Endothelial cell (in vitro differentiated cells): ENCODE measurements at places on chromosomes 7 and 10. TPM values are rescaled to one million over a fixed set of nuclear protein-coding genes. Genes with fewer than 3 reads are reported as not detected.

WNT8B gene
- not detected for total RNA-seq

ASB13 gene
- 22.5 TPM for total RNA-seq

JAKMIP3 gene
- total RNA-seq = 0.05 TPM

ACSM6 gene
- total RNA-seq = not detected

CREB5 gene
- total RNA-seq = 5.6 TPM

DNA sequence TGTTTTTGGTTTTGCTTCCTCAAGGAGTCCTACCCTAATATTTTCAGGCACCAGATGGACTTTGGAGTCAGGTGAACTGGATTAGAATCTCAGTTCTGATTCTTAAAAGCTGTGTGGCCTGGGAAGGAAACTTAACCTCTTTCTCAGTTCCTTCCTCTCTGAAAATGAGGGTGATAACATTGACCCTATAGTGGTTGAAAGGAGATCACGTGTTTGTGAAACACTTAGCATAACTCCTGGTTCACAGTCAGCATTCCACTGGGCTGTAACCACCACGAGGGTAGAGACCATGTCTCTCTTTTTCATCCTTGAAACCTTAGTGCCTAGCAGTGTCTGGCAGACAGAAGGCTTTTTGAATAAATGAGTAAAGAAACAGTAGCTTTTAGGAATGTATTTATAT is 16.7 kb downstream of the LSMEM1 start:
- H3K4me1 ChIP-seq = peaks cover 6% of the 10 kb centered on the region
- no peaks in the 10 kb centered on the region for H3K36me3 ChIP-seq
- DNase-seq = no peak
- H3K4me3 ChIP-seq = no peak overlapping the region
- no peak overlapping the region for H3K27ac ChIP-seq
- peaks cover 4% of the 10 kb centered on the region for H3K27me3 ChIP-seq

DNA sequence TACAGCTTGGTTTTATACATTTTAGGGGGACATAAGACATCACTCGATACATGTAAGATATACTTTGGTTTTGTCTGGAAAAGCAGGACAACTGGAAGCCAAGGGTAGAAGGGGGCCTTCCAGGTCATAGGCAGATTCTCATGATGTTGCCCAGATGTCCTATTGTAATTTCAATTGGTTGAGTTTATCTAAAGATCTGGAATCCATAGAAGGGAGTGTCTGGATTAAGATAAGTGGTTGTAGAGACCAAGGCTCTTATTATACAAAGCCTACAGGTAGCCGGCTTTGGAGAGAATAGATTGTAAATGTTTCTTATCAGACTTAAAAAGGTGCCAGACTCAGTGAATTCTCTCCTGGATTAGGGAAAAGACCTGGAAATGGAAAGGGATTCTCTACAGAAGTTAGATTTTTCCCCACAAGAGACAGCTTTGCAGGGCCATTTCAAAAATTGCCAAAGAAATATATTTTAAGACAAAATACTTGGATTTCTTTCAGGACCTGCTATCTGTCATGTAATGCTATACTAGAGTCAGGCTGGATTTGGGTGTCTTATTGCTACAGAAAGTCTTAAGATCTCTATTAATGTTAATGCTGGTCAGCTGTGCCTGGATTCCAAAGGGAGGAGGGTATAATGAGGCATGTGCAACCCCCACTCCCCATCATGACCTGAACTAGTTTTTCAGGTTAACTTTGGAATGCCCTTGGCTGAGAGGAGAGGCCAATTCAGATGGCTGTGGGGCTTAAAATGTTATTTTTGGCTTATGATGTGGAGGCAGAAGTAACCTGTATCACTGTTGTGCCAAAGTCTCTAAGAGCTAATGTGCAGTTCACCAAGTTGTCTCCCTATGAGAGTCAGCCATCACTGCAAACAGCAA is 511.1 kb upstream of the C7orf33 start:
- no peak for DNase-seq
- no peaks in the 10 kb centered on the region for H3K27me3 ChIP-seq

DNA sequence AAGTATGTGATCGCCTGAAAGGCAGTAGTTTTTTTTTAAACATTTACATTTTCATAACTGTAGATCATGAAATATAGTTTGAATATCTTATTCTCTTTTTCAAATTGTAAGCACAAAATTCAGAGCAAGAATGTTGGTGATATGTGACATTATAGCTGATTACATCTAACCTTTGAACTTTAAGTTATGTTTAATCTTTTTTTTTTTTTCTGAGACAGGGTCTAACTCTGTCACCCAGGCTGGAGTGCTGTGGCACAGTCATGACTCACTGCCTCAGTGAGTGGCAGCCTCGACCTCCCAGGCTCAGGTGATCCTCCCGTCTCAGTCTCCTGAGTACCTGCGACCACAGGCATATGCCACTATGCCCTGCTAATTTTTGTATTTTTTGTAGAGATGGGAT is 278.7 kb upstream of the NEBL start:
- H3K27me3 ChIP-seq = peaks cover 13% of the 10 kb centered on the region
- peaks cover 8% of the 10 kb centered on the region for H3K36me3 ChIP-seq
- no peak for DNase-seq
- H3K4me1 ChIP-seq = peaks cover 9% of the 10 kb centered on the region
- H3K4me3 ChIP-seq = no peak overlapping the region

DNA sequence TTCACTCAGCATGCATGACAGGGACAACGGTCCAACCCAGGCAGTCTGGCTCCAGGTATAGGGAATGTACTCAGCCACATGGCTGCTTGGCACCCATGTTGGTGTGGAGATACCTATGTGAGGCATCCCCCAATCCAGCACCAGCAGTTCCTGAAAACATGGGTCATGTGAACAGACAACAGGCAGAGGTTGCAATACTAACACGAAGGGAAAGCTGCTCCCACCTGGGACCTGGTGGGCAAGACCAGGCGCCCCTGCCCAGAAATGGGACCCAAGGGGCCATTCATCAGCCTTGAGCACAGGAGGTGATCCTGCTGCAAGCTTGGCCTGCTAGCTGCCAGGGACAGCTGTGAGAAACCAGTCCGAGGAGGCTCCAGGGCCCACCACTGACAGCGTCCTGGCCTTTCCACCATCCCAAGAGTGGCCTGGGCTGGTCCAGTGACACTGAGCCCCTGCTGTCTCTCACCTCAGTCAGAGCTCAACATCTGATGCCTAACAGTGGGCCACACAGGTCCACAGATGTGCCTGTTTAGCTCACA is 142.3 kb downstream of the ARHGAP22 start:
- H3K27me3 ChIP-seq = peaks cover 12% of the 10 kb centered on the region
- no peak overlapping the region for H3K4me3 ChIP-seq
- H3K36me3 ChIP-seq = no peaks in the 10 kb centered on the region
- no peak overlapping the region for H3K27ac ChIP-seq

GRCh38 chr7:100655908-100656674 is at the start of gene ACTL6B:
Gene ACTL6B (minus strand): TSS chr7:100656448. CDS start chr7:100656354, 94 bp downstream.
- no peak within 1 kb of the TSS for H3K4me3 ChIP-seq
- H3K36me3 ChIP-seq = no peaks in the 10 kb centered on the region
- H3K27me3 ChIP-seq = peaks cover 6% of the 10 kb centered on the region
- DNase-seq = peak; percentile 96
- no peaks in the 10 kb centered on the region for H3K4me1 ChIP-seq
- no peak within 1 kb of the TSS for H3K27ac ChIP-seq

- H3K27ac ChIP-seq = no peak overlapping the region
- no peaks in the 10 kb centered on the region for H3K36me3 ChIP-seq
- H3K27me3 ChIP-seq = peaks cover 3% of the 10 kb centered on the region
- H3K4me1 ChIP-seq = peaks cover 7% of the 10 kb centered on the region
- no peak overlapping the region for H3K4me3 ChIP-seq
- DNase-seq = no peak
These were observed 115.2 kb upstream of the RAB18 start for GRCh38 chr10:27388761-27389399.

DNA sequence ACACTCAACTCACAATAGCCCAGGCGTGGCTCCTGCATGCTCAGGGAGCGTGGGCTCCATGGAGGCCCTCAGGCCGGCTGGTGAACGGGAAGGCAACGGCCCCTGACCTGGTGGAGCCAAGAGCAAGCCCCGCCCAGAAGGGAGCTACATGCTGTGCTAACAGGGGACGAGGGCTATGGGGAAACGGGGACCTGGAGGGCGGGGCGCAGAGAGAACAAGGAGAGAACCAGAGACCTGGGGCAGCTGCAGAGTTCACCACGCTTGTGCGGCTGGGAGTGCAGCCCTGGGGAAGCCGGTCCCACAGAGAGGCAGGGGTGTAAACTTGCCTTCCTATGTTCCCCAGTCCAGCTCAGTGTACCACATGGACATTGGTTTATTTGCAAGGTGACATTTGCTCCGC is 69.2 kb upstream of the PPP2R2D start:
- H3K27me3 ChIP-seq = no peaks in the 10 kb centered on the region
- no peaks in the 10 kb centered on the region for H3K36me3 ChIP-seq
- H3K27ac ChIP-seq = no peak overlapping the region
- DNase-seq = no peak
- H3K4me1 ChIP-seq = no peaks in the 10 kb centered on the region

- H3K27ac ChIP-seq = no peak overlapping the region
- H3K4me3 ChIP-seq = no peak overlapping the region
- peaks cover 13% of the 10 kb centered on the region for H3K4me1 ChIP-seq
- H3K27me3 ChIP-seq = peaks cover 14% of the 10 kb centered on the region
- DNase-seq = no peak
These were observed 137.2 kb downstream of the ARHGAP22 start for GRCh38 chr10:48467669-48468068.
